ENCODE measurements at places on chromosomes 4 and X.

DNA sequence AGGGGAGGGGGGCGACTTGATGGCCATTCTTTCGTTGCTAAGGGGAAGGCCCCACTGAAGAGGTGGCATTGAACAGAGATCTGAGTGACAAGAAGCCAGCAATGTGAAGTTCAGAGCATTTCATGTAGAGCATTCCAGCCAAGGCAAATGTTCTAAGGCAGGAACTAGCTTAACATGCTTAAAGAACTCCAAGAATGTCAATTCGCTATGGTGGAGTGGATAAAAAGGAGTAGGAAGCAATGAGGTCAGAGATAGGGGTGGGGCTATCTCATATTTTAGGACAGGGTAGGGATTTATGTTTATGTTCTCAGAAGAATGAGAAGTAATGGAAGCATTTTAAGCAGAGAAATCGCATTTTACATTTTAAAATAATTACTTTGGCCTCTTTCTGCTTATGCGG is 130.9 kb downstream of the TTC29 start:
- no peak for DNase-seq

DNA sequence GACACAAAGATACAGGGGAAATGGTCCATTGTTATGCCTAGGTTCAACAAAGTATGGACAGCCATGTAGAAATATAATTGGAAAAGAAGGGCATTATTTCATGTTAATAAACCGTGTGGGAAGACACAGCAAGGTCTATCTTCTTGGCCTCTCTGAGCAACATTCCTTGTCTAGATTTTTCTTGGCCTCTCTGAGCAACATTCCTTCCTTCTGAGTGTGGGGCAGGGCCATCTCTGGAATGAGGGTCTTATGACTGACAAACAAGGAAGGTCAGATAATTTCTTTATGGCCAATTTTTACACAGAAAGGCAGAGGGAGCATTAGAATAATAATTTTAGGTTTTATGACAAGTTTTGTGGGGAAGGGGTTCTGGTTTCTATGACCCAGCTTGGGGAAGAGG is 24.3 kb upstream of the MAOA start:
- no peak for DNase-seq

GRCh38 chrX:6169407-6169806 is 59.3 kb downstream of the NLGN4X start:
- no peak for DNase-seq

DNA sequence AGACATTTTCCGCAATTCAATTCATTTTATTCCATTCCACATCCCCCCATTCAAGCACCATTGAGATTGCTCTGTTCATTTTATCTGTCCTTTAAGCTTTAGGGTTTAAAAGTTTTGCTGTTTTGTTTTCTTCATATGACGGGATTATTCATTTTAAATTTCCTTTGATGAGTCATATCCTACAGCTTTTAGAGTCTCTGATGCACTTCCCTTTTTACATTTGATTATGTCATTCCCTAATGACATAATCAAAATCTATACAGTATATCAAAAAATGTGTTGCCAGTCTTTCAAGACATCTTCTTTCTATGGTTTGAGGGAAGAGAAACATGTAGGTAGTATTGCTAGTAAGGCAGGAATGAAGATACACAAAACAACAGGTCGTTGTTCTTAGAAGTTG is 456.3 kb downstream of the PDGFC start:
- DNase-seq = no peak

GRCh38 chr4:31655328-31655727 is 935.2 kb downstream of the PCDH7 start:
- DNase-seq = no peak

GRCh38 chrX:8726031-8726652 is 5.8 kb downstream of the ANOS1 start:
- DNase-seq = no peak

DNA sequence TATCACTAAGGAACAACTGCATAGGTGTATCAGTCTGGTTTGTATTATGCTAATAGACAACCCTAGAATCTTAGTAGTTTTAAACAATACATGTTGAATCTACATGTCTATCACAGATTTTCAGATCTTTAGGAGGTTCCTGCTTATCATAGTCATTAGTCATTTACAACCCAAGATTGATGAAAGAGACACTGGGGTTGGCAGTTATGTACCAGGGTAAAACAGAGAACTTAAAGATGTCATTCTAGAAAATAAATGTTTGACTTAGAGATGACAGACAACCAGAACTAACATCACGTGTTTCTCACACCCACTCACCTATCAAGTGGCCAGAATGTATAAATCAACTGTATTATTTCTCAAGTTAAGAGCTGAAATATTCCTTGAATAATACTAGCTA is 181.9 kb downstream of the PABPC4L start:
- DNase-seq = no peak
